AG09319 (cell line): ENCODE measurements at places on chromosomes 6 and 20.

- DNase-seq, result no peak
Observed at GRCh38 chr6:144547409-144547808, 262.3 kb downstream of the UTRN start.

DNA sequence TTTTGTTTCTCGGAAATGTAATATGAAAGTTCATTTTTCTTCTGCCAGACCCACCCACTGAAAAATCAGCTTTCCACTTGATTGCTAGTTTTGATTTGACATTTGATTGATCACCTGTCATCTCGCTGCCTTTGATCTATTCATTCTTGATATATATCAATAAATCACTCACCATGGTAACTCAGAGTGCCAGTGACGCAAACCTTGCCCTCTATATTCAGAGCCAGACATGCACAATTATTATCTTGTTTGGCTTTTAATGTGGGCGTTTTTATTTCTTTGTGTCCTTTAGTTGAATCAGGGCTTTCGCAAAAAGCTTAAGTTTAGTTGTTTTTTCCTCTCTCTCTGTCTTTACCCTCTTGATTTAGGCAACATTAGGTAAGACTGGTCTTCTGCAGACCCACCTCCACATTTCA, 2.0 kb downstream of the TSHZ2 start:
- no peak for DNase-seq

GRCh38 chr6:112408522-112408921, 61.4 kb downstream of the RFPL4B start:
- no peak for DNase-seq

GRCh38 chr6:151962246-151962846, 154.9 kb downstream of the ESR1 start:
- no peak for DNase-seq

- DNase-seq, result no peak
Observed at GRCh38 chr6:167706313-167707109, 120.2 kb upstream of the AFDN start.

- no peak for DNase-seq
Observed at GRCh38 chr20:4324611-4325243, 309.4 kb upstream of the RNF24 start.

DNA sequence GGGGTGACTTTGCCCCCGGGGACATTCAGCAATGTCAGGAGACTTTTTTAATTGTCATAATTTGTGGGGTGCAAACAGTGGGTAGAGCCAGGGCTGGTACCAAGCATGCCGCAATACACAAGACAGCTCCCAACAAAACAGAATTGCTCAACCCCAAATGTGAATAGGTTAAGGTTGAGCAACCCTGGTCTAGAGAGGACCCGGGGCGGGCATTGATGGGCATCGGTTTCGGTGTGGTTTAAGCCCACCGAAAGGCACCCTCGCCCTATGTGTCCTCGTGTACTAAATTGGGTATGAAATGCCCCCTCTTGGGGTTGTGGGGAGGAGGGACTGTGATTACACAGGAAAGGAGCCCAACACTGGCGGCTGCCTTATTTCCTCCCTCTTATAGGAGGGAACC, 36.0 kb downstream of the KIAA1755 start:
- DNase-seq, result no peak

DNA sequence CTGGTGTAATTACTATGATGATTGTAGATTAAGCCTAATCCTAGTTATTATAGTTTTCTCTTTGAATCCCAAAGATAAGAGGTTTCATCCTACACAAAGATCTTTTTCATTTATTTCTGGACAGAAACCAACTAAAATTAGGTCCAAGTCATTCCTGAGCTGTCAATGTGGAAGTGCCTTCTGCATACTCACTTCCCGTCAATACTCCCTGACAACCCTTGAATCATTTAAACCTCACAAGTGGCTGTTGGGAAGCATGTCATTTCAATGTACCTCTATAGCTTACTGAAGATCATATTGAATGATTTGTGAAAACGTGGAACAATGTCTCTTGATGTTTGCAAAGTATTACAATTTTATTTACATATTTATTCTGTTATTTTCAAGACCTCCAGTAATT, 274.1 kb downstream of the HACE1 start:
- no peak for DNase-seq

- DNase-seq, result peak; percentile 30
Observed at GRCh38 chr20:20860078-20860806, 147.8 kb upstream of the RALGAPA2 start.

GRCh38 chr20:57020364-57020763, 246.1 kb downstream of the BMP7 start:
- DNase-seq, result no peak

DNA sequence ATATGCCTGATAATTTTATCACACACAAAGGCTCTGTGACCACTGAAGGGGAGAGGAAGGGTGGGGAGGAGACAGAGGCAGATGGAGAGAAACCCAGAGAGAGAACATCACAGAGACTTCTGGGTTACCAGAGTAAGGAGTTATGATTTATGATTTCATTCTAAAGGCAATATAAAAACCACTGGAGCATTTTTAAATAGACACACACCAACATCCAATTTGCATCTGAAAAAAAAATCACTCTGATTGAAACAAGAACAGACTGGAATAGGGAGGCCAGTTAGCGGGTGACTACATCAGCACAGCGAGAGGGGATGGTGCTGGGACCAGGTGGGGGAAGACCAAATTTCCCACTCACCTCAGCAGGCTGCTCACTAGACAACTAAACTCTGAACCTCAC, 104.8 kb downstream of the AGPAT4 start:
- DNase-seq, result no peak

- DNase-seq, result no peak
Observed at GRCh38 chr6:12404651-12405050, 114.5 kb downstream of the EDN1 start.

DNA sequence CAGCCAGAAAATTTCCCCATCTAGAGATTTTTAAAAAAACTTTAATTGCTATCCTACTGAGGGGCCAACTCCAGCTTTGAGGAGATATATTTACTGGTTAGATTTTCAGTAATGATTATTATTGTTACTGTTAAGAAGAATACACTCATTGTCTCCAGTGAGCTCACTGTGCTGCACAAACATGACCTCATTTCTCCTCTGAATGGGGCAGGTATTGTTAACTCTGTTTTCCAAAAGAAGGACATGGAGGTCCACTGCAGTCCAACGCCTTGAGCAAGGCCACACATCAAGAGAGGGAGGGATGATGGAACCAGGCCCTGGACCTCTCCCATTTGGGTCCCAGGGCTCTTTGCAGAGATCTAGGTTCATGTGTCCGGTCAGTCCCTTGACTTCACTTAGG, 13.9 kb upstream of the SCUBE3 start:
- no peak for DNase-seq

- no peak for DNase-seq
Observed at GRCh38 chr20:39429726-39430125, 467.6 kb downstream of the DHX35 start.

DNA sequence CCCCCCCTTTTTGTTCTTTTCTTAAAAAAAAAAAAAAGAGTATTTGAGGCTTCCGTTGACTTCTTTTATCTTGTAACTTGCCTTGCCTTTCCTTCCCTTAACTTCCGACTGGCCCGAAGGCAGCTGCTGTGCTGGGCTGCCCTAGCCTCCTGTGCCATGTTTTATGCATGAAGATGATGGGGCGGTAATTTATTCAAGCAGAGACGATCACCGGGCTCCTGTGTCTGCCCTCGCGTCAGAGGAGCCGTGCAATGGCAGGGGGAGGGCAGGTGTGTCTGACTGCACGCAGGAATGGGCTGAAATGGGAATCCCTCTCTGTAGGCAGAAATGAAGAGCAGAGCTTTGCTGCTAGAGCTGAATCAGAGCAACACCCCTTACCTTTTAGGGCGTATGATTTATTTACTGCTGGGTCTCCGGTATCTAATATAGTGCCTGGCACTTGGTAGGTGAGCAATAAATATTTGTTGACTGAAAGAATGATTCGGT, 106.3 kb upstream of the RIPOR2 start:
- no peak for DNase-seq

GRCh38 chr6:103925317-103925716, 934.4 kb downstream of the HACE1 start:
- DNase-seq, result no peak
